Stomach (tissue), 19 donors: ENCODE measurements at places on chromosomes 4 and X.

GRCh38 chr4:176769514-176769913 lies 23.2 kb downstream of the VEGFC start:
- no peak for DNase-seq

GRCh38 chr4:17964576-17964975 lies 57.0 kb downstream of the LCORL start:
- DNase-seq = peak; percentile 9

GRCh38 chr4:79442422-79442821 lies 34.4 kb upstream of the GK2 start:
- DNase-seq = no peak

GRCh38 chrX:22952010-22952409 lies 47.8 kb upstream of the DDX53 start:
- DNase-seq = peak; percentile 6

GRCh38 chr4:140330311-140330900 lies 43.0 kb upstream of the SCOC start:
- peak; percentile 64 for DNase-seq

DNA sequence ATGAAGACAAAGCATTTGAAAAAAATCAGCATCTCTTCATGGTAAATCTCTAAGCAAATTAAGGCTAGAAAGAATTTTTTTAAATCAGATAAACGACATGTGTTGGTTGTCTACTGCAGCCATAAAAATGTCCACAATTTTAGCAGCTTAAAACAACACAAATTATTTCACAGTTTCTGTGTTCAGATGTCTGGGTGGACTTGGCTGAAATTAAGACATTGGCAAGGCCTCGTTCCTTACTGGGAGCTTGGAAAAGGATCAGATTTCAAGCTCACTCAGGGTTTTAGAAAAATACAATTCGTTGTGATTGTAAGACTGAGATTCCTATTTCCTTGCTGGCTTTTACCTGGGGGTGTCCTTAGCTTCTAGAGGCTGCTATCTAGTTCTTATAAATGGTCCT lies 1470.6 kb downstream of the PCDH19 start:
- DNase-seq = no peak

DNA sequence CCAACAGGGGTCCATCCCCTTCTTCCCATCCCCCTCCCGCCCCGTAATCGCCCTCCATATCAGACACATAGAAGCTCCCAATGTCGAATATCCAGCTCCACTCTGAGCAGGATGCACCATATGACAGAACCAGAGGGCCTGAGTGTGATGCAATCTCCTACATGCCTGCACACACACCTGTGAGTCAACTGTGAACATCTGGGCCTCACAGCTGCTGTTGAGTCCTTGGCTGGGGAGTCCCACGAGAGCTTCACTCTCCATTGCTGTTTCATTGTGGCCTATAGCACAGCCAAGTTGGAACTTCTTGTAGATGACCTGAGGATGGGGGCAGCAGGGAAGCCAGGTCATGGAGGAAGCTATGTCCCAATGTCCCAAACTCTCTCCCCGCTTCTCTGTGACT lies 8.2 kb downstream of the SLC38A5 start:
- no peak for DNase-seq

DNA sequence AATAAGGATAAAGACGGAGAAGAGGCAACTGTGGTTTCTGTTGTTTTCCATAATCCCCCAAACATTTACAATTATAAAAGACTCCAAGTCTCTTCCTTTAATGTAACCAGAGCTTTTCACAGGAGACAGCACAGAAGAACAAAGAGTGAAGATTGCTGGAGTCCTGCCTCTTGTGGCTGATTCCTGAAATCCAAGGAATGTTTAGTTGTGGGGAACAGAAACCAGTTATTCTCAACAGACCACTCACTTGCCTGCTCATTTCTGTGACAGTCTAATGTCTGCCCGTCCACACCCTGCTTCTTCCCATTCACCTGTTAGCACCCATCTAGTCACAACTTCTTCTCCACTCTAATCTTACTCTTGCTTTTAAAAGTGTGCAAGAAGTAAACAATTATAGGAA lies 12.1 kb downstream of the TEX13B start:
- DNase-seq = no peak

DNA sequence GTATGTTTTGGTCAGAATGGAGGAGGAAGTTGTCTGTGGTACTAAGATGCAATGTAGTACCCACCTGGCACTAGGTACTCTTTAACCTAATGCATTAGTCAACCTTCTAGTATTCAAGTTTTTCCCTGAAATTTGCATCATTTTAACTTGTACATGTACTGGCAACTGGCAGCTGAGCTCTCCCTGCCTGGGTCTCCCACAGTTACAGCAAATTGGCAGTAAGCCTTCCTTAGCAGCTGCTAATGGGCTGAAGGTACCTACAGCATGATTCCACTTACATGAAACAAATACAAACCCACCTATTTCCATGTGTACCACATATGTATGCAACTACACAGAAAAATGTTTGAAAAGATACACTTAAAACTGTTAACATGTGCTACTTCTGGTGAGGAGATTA lies 8.1 kb upstream of the KLHL2 start:
- DNase-seq = no peak

DNA sequence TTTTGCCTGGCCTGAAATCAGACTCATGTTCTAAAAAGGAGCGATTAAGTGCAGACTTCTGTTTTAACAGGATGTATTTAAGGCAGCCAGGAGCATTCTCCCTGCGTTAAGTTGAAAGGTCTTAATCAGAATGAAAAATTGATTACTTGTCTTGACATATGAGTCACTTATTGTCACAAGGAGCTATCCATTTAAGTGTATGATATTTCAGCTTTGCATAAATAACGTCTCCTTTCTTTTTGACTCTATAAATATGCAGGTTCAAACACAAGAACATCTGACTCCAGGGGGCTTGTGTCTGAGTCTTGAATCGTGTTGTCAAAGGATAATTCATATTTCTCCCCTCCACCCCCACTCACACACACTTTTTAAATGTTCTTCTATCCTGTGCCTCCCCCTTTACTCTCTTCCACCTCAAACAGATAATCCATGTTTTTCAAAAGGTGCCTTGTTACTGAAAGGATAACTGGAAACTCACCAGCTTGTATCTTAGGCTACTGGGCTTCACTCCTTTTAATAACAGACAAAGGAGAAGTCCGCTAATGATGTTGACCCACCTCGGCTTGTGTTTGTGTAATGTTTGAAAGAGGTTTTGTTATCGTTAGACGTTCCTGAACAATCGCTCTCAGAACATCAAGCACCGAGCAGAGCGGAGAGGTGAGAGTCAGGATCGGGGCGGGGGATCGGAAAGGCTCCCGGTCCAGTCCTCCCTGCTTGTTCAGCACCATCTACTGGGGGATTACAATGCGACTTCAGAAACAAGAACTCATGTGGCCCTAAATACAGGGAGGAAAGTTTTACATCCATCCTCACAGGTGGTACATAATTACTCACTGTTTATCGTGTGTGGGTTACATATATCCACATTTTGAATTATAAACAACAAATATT lies 107.5 kb upstream of the RPL34 start:
- DNase-seq = no peak

GRCh38 chr4:34289489-34289888 lies 1954.8 kb downstream of the ARAP2 start:
- DNase-seq = no peak

- DNase-seq = no peak
These were observed 44.8 kb upstream of the HERC6 start for GRCh38 chr4:88333741-88334405.

DNA sequence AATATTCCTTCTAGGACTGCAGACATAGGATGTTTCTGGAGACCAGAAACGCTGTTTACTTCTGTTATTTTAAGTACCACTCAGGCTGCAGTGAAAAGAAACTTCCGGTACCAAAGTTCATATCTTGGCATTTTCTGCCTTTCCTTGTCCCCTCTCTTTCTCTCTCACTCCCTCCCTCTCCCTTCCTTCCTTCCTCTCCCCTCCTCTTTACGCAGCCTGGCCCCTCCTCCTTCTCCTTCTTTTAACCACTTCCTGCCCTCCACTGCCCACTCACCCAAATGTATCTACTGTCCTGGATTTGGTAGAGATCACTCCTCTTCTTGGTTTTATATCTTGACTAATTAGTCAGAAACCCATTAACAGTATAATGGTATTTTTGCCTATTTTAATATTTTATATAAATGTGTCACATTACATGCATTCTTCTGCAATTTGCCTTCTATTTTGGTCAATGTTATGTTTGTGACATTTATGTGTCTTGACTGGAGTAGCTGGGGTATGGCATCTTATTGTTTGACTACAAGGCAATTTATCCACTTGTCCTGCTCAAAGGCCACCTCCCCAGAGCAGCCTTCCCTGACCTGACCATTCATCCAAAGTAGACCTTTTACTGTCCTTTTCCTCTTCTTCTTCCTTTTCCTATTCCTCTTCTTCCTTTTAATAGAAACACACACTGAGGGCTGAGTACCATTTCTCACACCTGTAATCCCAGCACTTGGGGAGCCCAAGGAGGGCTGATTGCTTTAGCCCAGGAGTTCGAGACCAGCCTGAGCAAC lies 56.9 kb downstream of the BCOR start:
- DNase-seq = no peak

- DNase-seq = no peak
These were observed 39.8 kb upstream of the S100G start for GRCh38 chrX:16610121-16610621.
